NCI-H1048 (cell line): ENCODE measurements at places on chromosomes 7 and 10.

- DNase-seq: no peak
Measured at GRCh38 chr7:131957338-131958020, 401.1 kb upstream of the PODXL start.

GRCh38 chr10:1408651-1409367, 328.5 kb downstream of the ADARB2 start:
- no peak for DNase-seq

DNA sequence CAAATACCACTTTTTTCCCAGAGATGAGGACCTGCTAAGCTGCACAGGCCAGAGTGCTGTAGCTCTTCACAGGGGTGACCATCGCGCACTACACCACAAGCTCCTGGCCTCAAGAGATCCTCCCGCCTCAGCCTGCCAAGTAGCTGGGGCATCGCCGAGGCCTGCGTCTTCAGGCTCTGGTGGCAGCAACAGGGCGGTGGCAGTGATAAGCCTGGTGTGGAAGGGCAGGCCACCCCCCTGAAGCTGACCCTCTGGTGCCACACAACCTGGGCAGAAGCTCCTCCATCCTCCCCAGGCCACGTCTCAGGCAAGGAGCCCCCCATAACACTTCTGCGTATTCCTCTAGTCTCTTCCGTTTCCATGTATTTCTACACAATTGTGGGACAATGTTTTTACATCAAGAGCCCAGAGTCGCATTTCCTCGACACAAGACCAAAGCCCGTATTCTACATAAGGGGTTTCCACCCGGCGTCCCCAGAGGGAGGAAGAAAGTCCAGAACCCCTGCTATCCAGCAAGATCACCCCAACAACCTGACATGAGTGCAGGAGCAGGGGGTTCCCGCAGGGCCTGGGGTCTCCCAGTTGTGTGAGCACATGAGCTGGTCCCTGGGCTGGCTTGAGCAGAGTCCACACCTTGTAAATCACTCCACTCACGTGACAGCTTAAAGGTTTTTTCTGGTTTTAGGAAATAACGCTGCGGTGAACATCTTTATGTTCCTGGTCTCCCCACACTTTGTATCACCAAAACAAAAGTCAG, 37.6 kb upstream of the NCAPG2 start:
- DNase-seq: no peak

GRCh38 chr10:24483701-24484100, 240.0 kb downstream of the ARHGAP21 start:
- DNase-seq: peak; percentile 41

- DNase-seq: peak; percentile 29
Measured at GRCh38 chr10:63064706-63065105, 68.4 kb upstream of the NRBF2 start.

DNA sequence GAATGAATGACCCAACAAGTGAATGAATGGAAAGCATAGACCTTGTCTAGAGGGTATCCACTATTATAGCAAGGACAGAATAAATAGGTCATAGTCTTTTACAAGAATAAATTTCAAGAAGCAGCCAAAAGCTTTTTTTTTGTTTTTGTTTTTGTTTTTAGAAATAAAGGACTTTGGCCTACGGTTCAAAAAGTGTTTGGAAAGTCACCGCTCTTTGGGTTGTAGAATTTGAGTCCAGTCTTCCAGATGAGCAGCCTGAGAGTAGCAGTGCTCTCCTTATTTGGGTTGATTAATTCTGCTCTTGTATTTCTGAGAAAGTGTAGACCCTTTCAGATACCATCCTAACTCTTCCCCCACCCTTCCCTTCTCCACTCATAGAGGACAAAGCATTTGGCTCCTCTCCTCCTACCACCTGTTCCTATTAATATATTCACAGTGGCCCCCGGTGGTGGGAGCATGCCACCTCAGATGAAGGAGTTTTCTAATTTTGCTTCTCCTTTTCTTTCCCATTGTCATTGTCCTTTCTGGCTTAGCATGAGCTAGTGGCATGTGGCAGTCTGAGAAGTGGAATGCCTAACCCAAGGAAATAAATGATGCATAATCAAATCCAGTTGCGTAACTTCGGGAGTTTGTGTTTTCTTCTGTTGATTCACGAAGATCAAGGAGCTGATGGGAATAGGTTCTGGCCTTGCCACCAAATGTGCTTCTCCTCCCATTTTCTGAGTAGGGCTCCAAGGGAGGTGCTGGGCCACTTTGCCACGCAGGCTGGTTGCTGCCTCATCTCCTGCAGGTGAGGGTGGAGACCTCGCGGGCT, 114.7 kb downstream of the CHN2 start:
- no peak for DNase-seq

DNA sequence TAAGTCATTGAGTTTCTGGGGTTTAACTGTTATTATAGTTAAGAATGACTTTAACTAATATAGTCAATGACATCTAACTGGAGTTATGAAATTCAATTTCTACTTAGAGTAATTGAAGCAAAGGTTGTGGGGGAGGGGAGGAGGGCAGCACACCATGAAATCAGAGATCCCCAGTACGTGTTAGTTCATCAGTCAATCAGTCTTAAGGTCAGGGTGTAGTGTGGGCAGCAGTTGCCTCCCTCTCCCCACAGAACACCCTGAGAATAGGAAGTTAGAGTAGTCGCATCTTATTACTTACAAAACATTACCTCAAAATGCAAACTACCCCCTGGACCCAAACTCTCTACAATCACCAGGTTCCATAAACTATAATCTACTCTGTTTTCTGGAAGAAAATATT, 7.0 kb upstream of the HPS1 start:
- no peak for DNase-seq

DNA sequence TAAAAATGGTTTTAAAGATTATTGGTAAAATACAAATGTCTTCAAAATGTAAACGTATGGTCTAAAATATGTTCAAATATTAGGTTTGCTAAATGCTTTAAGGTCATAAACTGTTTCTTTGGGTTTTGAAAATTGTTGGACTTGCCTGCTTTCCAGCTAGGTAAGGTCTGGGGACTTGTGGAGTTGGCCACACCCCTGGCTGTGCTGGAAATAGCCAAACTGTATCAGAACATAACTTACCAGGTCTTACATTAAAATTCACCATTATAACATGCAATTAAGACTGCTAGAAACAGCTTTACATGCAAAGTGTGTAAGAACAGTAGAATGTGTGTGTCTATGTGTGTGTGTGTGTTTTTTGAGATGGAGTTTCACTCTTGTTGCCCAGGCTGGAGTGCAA, 29.7 kb upstream of the BNIP3 start:
- DNase-seq: no peak
